ENCODE measurements at places on chromosomes 4 and X.

DNA sequence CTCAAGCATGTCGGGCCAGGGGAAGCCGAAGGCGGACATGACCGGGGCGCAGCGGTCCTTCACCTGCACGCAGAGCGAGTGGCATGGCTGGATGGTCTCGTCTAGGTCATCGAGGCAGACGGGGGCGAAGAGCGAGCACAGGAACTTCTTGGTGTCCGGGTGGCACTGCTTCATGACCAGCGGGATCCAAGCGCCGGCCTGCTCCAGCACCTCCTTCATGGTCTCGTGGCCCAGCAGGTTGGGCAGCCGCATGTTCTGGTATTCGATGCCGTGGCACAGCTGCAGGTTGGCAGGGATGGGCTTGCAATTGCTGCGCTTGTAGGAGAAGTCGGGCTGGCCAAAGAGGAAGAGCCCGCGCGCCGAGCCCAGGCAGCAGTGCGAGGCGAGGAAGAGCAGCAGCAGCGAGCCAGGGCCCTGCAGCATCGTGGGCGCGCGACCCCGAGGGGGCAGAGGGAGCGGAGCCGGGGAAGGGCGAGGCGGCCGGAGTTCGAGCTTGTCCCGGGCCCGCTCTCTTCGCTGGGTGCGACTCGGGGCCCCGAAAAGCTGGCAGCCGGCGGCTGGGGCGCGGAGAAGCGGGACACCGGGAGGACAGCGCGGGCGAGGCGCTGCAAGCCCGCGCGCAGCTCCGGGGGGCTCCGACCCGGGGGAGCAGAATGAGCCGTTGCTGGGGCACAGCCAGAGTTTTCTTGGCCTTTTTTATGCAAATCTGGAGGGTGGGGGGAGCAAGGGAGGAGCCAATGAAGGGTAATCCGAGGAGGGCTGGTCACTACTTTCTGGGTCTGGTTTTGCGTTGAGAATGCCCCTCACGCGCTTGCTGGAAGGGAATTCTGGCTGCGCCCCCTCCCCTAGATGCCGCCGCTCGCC, at the start of gene SFRP2:
TSS of gene SFRP2 (minus strand) at position 671 of the 864 bp plus-strand sequence. CDS start at position 423, 248 bp downstream.
- no peak for DNase-seq

DNA sequence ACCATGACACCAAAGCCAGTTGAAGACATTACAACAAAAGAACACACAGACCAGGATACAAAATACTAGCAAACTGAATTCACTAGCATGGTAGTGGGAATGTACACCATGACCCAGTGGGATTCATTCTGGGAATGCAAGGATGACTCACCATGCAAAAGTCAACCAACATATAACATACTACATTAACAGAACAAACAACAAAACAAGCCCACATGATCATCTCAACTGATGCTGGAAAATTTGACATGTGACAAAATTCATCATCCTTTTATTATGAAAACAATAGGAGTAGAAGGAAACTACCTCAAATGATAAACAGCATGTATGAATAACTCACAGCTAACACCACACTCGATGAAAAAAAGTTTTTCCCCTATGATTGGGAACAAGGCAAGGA, 190.2 kb downstream of the DCLK2 start:
- DNase-seq, result peak; percentile 17

GRCh38 chr4:73730292-73730691, 10.1 kb upstream of the CXCL8 start:
- peak; percentile 63 for DNase-seq

DNA sequence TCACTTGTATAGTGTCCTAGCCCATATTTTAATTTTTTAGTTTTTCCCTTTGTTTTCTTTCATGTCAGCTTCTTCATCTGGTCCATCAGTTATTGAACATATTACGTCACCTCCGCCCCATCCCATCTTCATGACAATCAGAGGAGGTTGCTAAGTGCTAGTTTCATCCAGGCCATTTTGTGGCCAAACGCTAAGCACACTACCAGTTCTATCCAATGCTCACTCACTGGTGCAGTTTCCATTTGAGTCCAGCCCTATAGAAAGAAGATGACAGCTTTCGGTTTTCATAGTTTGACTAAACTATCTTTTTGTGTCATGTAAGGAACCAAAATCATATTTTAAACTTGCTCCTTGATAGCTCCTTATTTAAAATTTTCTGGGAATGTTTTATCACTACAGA, 304.2 kb downstream of the TENM3 start:
- no peak for DNase-seq

- no peak for DNase-seq
These were observed 14.9 kb downstream of the RPS3A start for GRCh38 chr4:151114338-151114737.

DNA sequence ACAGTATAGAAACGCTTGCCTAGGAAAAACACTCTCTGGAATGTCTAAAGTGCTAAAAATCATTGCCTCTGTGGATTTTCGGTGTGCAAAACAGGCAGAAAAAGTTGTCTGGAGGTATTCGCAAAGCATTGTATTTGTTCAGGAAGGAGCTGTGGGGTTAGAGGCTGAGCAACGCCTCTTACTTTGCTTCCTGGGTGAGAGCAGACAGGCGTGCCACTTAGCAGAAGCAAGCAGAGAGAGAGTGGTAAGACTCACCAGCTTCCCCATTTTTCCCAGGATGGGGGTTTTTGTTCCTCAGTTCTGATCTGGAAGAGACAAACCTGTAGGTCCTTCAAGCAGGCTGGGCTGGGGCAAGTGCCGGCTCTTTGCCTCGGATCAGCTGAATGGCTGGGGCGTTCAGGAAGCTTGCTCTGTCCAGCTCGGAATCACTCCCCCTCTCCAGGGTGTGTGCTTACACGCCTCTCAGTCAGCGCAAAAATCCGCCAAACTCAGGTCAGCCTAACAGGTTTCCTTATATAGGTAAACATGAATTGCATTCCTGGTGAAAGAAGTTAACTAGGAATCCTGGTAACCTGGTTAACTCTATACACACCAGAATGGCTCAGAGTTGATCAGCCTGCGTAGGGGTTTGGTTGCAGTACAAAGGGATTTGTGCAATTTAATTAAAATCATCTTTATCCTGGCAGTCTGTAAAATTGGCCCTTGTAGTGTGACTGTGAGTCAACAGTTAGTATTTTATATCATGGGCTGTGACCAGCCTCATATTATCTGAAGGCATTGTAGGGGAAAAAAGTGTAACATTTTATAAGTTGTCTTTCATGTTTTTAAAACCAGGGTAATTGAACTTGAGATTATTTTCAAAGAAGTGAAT, 213.1 kb upstream of the MID1 start:
- DNase-seq, result peak; percentile 53

GRCh38 chr4:175034986-175035705, 117.0 kb downstream of the ADAM29 start:
- peak; percentile 58 for DNase-seq

- no peak for DNase-seq
These were observed 230.6 kb upstream of the GPRIN3 start for GRCh38 chr4:89538171-89538570.

- DNase-seq, result peak; percentile 36
These were observed 38.0 kb downstream of the MAGEE2 start for GRCh38 chrX:75746891-75747639.

DNA sequence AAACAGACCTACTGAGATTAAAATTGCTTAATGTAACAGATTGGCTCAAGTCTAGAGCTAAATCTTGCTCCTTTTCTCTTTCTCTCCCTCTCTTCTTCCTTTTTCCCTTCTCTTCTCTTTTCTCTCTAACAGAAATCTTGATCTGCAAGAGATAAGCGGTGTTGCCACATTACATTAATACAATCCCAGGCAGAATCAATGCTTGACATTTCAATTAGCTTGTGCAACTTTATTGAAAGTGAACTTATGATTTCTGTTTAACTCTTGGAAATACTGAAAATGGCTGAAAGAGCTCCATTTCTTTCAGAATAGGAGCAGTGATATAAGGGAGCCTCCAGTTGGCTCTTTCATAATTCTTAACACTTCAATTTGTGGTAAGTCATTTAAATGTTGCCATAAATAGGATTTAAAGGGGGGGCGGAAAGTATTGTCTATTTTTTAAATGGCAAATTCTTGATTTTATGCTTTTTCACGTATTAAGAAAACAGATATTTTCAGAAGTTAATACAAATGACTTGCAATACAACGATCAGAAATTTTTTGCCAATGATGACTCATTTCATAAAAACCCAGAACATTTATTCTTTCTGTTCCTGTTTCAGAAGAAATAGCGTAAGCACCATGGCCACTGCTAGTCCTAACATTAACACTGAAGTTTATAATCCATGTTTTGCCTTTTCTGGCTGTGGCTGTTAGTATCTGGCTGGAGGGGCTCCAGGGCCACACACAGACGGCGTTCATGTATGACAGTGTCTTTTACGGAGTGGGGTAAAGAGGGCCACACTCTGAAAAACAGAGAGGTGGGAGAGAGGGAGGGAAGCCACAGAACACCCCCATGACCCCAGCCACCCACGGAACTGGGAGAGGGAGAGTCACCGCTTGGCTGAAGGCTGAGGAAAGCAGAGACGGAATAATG, 115.7 kb upstream of the FAT1 start:
- DNase-seq, result peak; percentile 94

DNA sequence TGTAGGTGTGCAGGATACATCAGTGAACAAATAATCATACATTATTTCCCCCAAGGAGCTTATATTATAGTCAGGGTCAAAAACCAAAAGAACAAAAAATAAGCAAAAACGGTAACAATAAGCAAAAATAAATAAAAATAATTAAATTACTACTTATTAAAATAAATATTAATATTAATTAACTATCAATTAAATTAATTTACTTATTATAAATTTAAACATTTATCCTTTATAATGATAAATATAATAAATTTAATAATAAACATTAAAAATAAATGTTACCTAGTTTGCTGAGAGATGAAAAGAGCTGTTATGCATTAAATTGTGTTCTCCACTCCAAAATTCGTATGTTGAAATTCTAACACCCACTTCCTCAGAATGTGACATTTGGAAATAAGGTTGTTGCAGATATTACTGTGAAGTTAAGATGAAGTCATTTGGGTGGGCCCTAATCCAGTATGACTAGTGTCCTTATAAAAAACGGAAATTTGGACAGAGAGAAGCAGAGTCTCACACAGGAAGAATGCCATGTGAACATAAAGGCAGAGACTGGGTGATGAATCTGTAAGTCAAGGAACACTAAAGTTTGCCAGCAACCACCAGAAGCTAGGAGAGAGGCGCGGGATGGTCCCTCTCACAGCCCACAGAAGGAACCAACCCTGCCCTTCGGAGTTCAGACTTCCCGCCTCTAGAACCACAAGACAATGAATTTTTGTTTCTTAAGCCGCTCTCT, 67.2 kb upstream of the IBSP start:
- no peak for DNase-seq

- DNase-seq, result no peak
These were observed 5.5 kb upstream of the ING2 start for GRCh38 chr4:183499389-183499788.

DNA sequence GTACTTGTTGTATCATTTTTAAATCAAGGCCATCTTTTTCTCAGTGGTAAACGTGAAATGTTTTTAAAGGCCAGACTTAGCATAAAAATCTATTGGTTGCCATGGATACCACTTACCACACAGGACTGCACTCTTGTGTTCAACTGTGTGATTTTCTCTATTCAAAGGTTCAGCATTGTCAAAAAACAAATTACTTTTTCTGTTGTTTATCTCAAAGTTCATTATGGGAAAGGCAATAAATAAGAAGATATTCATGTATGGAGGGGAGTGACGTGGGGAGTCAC, 231.0 kb upstream of the GATB start:
- no peak for DNase-seq

GRCh38 chr4:182866746-182867145, 50.4 kb downstream of the DCTD start:
- DNase-seq, result no peak

DNA sequence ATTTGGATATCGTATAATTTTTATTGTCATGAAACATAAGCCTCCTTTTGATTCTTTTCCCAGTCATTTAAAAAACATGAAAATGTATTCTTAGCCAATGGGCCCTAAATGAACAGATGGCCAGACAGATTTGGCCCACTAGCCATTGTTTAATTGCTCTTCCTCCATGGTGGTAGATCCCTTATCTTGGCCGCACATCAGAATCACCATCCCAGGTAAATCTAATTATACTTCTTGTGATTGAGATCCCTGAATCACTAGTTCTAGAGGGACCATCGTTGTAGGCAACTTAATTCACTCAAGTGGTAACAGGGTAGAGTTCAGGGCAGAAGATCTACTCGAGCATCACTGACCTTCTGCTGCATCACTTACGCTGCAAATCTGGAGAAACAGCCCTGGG, 24.1 kb upstream of the VCX3A start:
- no peak for DNase-seq

DNA sequence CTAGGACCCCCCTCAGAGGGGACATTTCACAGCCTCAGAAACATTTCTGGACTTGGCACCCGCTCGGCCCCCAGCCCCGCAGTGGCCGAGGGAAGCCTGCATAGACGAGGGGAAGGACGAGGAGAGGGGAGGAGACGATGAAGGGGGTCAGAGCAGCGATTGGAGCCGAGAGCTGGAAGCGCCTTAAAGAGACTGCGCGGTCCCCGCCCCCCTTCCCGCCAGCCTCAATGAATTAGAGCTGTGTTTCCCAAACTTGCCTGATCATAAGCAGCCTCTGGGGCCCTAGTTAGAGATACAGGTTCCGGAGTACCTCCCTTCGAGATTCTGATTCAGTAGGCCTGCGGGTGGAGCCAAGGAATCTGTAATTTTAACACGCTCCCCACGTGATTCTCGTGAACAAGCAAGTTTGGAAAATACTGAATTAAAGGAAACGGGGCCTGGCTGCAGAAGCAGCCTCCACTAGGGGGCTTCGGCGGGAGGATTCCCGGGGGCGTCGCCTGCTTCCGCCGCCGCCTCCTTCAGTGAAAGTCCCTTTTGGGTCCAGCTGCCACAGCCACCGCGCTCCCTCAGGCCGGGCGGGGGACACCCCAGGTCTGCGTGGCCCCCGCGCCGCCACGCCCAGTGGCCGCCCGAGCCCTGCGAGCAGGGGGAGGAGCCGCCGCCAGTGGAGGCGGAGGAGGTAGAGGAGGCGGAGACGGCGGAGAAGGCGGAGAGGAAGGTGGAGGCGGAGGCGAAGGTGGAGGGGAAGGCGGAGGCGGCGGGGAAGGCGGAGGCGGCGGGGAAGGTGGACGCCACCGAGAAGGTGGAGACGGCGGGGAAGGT, at the start of gene USP27X:
TSS of gene USP27X (plus strand) at position 651 of the 822 bp plus-strand sequence. CDS start 824 bp downstream, outside the sequence.
- peak; percentile 76 for DNase-seq

DNA sequence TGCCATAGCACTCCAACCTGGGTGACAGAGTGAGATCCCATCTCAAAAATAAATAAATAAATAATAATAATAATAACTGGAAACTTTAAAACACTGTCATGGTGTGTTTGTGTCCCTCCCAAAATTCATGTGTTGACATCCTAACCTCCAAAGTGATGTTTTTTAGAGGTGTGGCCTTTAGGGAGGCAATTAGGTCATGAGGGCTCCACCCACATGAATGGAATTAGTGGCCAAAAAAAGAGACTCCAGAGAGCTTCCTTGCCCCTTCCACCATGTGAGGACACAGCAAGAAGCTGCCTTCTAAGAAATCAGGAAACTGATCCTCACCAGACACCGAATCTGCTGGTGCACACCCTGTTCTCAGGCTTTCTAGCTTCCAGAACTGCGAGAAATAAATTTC, 23.8 kb upstream of the RAPGEF2 start:
- no peak for DNase-seq

- peak; percentile 38 for DNase-seq
These were observed 7.9 kb upstream of the SLC25A43 start for GRCh38 chrX:119391279-119391678.
